Tongue (tissue), 3 donors: ENCODE measurements at places on chromosomes 5 and 9. TPM values are rescaled to one million over a fixed set of nuclear protein-coding genes. Genes with fewer than 3 reads are reported as not detected.

GMCL2 gene
- total RNA-seq, result not detected

ENHO gene
- total RNA-seq, result 4.4 TPM

- no peak for DNase-seq
These were observed 34.6 kb upstream of the IL17B start for GRCh38 chr5:149413477-149414210.

- no peak for DNase-seq
These were observed 11.9 kb upstream of the LPCAT1 start for GRCh38 chr5:1535646-1536045.

DNA sequence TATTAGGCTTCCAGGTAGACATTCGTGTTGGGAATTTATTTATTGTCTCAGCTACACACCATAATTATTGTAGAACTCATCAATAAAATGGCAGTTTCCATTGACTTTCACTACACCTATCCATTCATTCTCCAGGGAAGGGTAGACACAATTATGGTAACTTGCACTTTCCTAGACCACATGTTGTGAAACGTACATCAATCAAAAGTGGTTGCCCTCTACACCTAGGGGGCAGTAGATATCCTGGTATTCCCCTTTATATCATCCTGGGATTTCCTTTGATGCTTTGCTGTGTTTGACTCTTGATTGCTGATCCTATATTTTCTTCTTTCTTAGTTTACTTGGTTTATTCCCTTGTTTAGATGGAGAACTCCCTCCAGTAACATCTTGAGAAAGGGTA is 47.9 kb downstream of the ADGRV1 start:
- no peak for DNase-seq
